ENCODE measurements at places on chromosomes 12 and 14.

DNA sequence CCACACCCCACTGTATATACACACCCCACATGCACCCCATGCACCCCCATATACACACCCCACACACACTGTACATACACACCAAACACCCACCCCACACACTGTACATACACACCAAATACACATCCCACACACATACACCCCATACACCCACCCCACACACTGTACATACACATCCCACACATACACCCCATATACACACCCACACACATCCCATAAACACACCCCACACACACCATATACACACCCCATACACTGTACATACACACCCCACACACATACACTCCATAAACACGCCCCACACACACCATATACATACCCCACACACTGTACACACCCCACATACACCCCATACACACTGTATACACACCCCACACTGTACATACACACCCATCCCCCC lies 82.3 kb downstream of the NOC4L start:
- DNase-seq, result no peak

GRCh38 chr12:31962076-31962475 lies 2.9 kb downstream of the RESF1 start:
- no peak for DNase-seq

DNA sequence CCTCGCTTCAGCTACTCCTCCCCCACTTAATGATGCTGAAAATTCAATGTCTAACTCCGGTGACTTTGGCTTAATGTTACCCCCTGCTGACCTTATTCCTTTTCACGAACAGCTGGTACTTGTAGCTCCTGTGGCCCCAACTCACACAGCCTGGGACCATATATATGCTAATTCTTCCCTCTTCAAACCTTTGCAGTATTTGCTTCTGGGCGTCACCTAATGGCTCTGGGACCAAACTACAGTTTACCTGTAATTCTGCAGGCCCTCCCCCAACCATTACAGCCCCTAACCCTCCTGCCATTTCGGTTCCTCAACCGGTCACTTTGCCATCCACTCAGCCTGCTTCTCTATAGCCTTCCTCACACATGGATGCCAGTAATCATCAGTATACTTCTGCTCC lies 29.6 kb upstream of the C12orf75 start:
- no peak for DNase-seq

DNA sequence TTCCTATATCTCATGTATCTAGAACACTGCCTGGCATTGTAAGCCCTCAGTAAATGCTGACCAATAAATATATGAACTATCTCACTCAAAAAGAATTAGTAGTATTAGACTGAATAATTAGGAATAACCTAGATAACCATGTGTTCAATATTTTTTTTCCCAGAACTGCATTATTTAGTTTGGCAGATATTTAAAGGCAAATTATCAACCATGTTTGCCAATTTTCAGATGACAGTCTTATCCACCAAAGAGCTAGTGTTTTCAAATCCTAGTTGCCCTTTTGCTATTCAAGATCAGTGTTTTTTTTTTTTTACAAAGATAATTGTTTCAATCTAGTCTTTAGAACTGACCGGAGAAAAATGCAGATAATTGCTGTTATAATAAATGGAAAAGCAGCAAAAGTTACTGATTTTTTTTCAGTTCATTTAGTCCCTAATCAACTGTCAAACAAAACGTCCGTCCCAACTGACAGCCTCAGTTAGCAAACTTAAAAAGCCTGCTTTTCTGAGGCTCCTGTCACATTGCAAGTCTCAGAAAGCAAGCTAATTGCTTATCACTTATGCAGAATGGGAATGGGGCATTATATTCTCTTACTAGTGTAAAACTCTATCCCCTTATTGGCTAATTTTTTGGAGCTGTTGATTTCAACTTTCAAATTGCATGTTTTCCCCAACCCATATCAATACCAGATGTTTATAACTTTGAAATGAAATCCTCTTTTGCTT lies 203.2 kb downstream of the PAWR start:
- no peak for DNase-seq
